B cell (primary cell): ENCODE measurements at places on chromosomes 6 and 20.

- no peak for DNase-seq
Observed at GRCh38 chr20:24339210-24339641, 130.2 kb upstream of the SYNDIG1 start.

GRCh38 chr6:33404884-33405283 lies 5.9 kb upstream of the PHF1 start:
- DNase-seq, result no peak

GRCh38 chr6:129730477-129731165 lies 20.6 kb upstream of the ARHGAP18 start:
- peak; percentile 65 for DNase-seq

- DNase-seq, result no peak
Observed at GRCh38 chr6:12761376-12762115, 45.0 kb downstream of the PHACTR1 start.

- peak; percentile 33 for DNase-seq
Observed at GRCh38 chr6:52394251-52394666, 25.9 kb upstream of the EFHC1 start.

DNA sequence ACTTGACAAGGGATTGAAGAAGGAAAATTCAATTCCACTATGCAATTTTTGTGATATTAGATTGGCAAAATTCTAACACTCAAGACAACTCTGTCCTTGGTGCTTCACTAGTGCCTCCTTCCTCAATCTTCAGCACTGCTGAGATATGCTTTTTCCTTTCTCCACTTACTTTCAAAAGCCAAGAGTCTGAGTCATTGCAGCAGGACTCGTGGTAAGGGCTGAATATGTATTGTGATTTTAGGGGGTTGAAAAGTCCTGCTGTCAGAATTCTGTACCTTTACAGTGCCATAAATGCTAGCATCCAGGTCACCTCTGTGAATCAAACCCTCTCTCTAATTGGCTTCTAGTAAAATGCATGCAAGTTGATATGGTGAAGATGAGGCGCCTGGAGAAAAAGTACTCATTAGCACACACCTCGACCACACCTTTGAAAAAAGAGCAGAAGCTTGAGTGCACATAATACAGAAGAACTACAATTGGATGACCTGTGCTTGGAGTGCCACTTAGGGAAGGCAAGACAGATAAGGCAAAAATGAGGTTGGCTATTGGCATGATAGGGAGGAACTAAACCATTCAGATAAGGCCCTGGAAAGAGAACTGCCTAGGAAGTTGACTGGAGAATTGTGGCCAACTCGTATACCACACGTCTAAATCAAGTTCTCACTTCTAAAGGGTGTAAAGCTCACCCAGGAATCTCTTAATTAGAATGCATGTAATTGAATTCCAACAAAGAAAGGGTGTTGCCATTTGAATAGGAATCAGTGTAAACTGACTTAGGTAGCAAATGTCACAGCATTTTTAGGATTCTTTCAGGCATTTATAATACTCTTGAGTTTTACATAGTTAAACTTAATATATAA lies 43.6 kb upstream of the FAM83B start:
- DNase-seq, result no peak

GRCh38 chr6:111057074-111057752 lies 30.1 kb upstream of the SLC16A10 start:
- DNase-seq, result peak; percentile 42

GRCh38 chr6:29696147-29697125 lies 15.5 kb upstream of the ZFP57 start:
- no peak for DNase-seq

- DNase-seq, result no peak
Observed at GRCh38 chr6:47041741-47042140, 391 bp downstream of the ADGRF1 start.

GRCh38 chr6:33217681-33218080 lies 9.4 kb downstream of the RING1 start:
- no peak for DNase-seq

DNA sequence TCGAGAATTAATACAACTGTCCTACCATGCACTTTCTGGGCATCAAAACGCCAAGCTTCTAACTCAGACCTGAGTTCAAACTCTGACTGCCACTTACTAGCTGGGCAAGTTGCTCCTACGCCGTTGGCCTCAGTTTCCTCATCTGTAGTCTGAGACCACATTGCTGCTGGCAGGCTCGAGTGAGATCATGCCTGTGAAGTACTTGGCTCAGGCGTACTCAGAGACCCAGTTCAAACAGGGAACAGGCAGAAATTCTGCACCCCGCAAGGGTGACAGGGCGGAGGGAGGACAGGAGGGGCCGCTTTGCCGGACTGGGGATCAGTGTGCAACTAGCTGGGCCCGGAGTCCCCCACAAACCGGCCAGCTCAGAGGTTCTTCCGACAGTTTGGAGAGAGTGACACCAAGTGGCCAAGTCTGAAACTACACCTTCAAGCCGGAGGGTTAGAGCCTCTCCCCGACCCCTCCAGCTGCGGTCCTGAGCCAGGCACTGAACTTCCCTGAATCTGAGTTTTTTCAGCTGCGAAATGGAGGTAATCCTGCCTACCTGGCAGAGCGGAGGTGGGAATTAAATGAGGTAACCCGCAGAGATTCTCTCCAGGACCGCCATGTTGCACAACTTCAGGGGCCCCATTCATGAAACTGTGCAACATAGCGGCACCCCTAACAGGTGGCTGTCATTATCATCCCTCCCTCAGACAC lies 46.0 kb upstream of the PTPN1 start:
- peak; percentile 75 for DNase-seq

DNA sequence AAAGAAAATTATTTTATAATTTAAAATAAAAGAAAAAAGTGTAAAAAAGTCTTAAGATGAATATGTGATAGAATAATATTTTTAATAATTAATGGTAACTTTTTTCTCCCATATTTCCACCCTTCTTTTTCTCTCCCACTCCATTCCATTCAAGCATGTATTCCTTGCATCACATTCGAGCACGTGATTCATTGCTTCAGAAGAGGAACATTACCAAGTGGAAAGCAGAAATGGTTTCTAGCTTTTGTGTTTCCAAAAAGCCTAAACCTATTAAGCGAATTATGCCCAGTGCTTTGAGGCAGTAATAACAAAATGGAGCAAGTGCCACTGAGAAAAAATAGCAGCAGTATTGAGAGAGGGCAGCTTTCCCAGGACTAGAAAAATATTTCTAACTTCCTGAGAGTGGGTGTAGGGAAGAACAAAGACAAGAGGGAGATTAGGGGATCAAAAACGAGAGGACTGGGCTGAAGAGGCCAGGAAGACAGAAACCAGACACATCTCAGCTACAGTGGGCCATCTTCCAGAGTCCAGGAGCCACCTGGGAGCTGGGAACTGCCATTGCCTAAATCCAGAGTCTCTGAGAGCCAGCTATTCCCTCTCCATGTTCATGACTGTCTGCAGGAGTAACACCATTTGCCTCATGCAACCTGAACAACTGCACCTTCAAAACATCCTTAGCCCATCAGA lies 15.0 kb upstream of the AKIRIN2 start:
- DNase-seq, result no peak

DNA sequence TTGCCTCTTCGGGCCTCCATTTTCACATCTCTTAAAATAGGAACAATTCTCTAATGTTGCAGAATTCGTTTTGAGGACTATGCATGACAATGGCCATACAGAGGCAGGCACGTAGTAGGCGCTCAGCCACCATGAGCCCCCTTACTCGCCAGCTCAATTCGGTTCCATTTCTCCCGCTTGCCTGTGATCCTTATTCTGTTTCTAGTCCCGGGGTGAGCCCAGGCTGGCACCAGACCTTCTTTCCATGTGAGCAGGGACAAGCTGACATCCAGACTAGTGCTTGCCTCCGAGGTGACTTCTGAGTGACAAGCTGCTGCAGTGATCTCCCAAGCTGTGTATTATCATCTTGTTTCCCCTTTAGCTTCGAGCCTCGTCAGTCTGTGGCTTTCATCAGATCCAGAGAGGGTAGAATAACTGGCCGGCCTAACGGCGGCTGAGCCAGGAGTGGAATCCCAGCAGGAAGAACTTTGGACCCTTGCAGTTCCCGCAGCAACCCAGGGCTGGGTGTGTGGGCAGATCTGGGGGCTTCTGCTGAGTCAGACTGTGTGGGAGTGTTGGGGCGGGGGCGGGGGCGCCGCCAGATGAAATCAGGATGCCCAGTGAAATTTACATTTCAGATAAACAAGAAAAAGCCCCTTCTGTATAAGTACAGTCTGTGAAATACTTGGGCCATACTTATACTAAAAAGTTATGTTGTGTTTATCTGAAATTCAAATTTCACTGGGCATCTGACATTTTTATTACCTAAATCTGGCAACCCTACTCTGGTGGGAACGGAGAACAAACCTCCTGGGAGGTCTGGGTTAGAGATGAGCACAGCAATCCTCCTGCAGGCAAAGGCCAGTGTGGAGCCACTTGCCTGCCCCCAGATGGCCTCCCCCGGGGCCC lies 10.9 kb downstream of the BANF2 start:
- no peak for DNase-seq

- no peak for DNase-seq
Observed at GRCh38 chr6:136438441-136438840, 111.8 kb downstream of the MAP7 start.

DNA sequence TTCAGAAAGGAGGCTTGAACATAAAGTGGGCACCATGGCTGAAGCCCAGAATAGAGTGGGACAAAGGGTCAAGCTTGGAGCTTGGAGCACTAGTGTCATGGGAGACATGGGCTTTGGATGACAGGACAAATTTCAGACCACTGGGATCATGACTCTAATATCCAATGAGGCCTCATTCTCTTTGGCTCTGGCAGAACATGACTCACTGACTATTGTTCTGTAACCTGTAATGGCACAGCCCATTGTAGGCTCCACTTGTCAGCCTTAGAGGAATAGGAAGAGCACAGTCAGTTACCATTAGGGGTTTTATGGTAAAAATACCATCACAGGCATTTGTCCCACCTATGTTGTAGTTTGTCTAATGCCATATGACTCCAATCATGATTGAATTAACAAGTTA lies 34.0 kb upstream of the MMS22L start:
- DNase-seq, result no peak

GRCh38 chr6:146026873-146027272 lies 2.0 kb upstream of the GRM1 start:
- DNase-seq, result no peak

- no peak for DNase-seq
Observed at GRCh38 chr6:2687456-2687855, 63.3 kb downstream of the MYLK4 start.

- no peak for DNase-seq
Observed at GRCh38 chr20:43776691-43777090, 49.9 kb upstream of the GTSF1L start.

DNA sequence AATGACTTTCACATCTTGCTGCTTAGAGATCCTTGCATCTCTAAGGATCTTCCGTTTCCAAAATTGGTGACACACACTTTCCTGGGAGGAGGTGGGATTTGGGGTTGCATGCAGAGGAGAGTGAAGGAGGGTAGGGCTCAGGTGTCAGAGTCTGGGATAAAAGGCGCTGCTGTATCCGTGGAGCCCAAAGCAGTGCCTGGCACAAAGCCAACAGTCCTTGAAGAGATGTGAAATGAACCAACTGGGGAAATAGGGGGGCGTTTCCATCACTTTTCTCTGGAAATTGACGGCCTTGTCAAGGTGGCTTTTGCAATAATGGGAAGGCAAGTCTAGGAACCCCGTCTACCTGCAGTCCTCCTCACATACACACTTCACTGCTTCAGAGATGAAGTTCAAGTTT lies 59.5 kb upstream of the NELFCD start:
- no peak for DNase-seq

DNA sequence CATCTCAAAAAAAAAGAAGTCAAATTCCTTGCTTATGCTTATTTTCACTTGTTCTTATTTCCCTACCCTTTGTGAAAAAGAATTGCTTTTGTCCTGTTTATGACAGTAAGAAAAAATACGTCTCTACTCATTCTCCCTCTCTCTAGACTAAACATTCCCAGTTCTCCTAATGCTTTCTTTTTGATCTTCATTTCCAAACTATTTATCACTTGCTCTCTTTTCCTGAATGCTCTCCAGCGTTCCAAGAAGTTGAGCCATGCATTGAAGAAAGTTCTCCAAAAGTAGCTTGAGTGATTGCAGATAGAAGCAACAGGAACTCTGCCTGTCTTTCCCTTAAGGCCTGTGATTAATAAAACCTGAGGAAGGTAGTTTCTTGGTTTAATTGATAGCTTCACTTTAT lies 53.1 kb upstream of the TMEM170B start:
- DNase-seq, result no peak

GRCh38 chr20:675453-676314 lies at the start of gene SCRT2:
TSS of gene SCRT2 (minus strand) at chr20:675802. CDS start at chr20:675601, 201 bp downstream.
- DNase-seq, result peak; percentile 59

DNA sequence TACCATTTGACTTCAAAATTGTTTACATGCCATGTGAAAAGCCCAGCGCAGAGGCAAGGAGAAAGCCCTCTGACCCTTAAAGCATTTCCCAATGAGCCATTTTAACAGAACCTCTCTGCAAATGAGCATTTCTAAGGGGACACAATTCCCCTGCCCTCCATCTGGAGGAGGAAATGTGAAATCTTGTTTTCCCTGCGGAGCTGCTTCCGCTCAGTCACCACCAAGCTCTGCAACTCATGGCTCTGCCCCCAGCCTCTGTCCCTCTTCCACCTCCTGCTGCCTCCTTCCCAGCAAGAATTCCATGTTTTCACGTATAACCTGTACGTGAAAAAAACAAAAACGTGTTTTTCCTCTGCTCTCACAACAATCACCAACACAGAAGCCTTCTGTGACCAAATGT lies 12.3 kb downstream of the RIN2 start:
- DNase-seq, result no peak

GRCh38 chr6:140731741-140732140 lies 1357.3 kb upstream of the CITED2 start:
- DNase-seq, result no peak

DNA sequence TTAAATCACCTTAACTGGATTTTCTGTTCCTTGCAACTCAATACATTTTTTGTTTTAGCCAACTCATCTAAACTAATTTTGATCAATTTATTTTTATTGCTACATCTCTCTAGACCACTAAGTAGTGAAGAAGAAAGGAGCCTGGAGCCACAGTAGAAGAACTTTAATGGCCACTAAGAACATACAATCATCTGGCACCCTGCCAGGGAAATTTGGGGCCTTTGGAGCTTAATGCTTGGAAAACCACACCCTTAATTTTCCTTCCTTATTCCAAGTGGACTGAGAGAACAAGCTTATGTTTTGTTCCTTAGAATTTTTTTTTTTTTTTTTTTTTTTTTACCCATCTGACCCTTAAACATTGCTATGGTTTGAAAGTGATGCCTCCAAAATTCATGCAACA lies 12.0 kb upstream of the GMDS start:
- DNase-seq, result no peak
